ENCODE measurements at places on chromosomes 11 and 22.

DNA sequence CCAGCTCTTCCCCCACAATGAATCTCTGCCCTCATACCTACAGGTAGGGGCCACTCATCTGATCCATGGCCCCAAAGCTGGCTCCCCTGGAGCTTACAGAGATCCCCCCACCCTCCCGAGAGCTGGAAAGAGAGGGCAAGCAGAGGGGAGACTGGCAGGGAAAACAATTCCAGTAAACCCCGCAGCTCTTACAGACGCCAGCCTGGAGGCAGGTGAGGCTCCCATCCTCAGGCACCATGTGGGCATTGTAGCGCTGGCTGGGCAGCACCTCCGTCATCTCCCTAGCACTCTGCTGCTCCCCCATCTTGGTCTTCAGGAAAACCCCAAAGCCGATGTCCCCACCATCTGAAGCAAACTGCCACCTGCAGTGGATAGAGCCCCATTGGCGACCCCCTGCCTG lies 14.1 kb downstream of the SEC14L4 start:
- DNase-seq = no peak

GRCh38 chr11:15602785-15603567 lies 488.3 kb downstream of the INSC start:
- no peak for DNase-seq

DNA sequence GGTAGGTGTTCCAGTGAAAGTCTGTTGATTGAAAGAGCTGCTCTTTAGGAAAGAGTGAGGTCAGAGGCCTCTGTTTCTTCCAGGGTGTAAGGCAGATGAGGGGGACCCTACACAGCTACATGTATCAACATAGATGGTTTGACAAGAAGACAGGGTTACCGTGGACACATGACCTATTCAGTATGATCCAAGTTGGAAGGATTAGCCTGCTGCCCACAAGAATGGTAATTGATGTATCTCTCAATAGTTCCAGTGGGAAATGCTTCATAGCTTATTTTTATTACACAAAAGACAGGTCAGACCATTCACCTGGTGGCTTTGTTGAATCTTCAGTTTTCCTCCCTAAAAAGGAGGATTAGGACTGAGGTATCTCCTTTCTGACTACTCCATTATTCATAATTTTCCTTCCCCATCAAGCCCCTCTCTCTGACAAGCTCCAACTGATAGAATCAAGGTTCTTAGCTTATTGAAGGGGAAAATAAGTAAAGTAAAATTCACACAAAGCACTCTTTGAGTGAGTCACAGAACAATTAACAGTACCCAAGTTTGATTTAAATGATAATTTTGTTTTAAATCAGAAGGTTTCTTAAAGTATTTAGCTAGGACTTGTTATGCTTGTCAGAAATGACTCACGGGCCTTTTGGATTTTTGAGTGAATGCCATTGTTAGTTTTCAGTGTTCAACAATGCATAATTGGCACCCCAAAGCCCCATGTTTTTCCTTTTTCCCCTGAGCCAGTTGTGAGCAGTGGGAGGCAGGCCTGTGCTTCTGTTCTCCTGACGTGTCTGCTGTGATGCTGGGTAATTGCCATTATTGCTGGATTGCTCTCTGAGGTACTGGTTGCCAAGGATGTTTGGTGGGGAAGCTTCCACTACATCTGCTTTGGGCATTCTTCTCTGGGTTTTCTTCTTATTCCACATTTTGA lies 373.2 kb downstream of the DDX10 start:
- no peak for DNase-seq

- no peak for DNase-seq
Measured at GRCh38 chr11:13016415-13016814, 7.3 kb downstream of the RASSF10 start.

DNA sequence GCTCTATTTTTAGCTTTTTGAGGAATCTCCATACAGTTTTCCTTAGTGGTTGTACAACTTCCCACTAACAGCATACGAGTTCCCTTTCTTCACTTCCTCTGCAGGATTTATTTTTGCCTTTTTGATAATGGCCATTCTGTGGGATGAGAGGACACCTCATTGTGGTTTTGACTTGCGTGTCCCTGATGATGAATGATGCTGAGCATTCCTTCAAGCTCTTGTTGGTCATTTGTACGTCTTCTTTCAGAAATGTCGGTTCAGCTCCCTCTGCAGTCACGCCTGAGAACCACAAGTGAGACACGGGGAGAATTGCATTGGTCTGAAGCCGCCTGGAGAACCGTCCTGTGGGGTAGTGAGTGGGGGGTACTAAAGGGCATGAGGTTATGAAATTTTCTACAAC lies 2.0 kb upstream of the KRTAP5-10 start:
- DNase-seq = peak; percentile 47

GRCh38 chr11:29734287-29734686 lies 282.5 kb downstream of the KCNA4 start:
- no peak for DNase-seq

DNA sequence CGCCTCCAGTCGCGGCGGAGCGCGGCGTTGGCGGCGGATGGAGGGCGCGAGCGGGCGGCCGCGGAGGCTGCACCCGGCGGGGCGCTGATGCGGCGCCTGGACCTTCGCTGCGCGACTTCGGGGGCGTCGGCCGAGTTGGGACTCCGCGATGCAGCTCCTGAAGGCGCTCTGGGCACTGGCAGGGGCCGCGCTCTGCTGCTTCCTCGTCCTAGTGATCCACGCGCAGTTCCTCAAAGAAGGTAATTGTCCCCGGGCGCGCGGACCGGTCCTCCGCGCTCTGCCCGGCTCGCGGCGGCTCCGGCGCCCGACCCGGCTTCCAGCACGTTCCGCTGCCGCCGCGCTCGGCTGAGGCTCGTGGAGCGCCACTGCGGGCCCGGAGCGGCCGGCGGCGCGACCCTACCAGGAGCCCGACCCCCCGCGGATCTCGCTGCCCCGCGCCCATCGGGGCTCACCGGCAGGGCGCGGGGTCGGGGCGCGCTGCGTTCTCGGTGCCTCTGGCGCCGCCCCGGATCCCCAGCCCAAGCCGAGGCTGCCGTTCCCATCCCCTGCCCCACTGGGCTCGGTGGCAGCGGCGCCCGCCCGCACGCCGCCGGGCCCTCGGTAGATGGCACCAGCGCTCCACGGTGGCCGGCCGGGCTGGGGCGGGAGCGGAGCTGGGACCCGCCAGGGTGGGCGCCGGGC lies 1251.2 kb downstream of the BRD1 start:
- no peak for DNase-seq

- no peak for DNase-seq
Measured at GRCh38 chr11:14342906-14343305, 16.1 kb downstream of the RRAS2 start.
